ENCODE measurements at places on chromosomes 7 and 10. TPM values are rescaled to one million over a fixed set of nuclear protein-coding genes. Genes with fewer than 3 reads are reported as not detected.

GRCh38 chr7:27866256-27866655, 126.3 kb downstream of the TAX1BP1 start:
- H3K27me3 ChIP-seq = no peaks in the 10 kb centered on the region
- peaks cover 8% of the 10 kb centered on the region for H3K4me1 ChIP-seq
- no peaks in the 10 kb centered on the region for H3K36me3 ChIP-seq
- H3K4me3 ChIP-seq = no peak overlapping the region

SNX10 gene
- 31.6 TPM for total RNA-seq

GRCh38 chr7:84162125-84162524, 32.5 kb downstream of the SEMA3A start:
- no peaks in the 10 kb centered on the region for H3K4me1 ChIP-seq
- H3K27ac ChIP-seq = no peak overlapping the region
- H3K36me3 ChIP-seq = no peaks in the 10 kb centered on the region
- DNase-seq = no peak

GRCh38 chr10:26367771-26368170, 70.4 kb upstream of the APBB1IP start:
- no peaks in the 10 kb centered on the region for H3K4me1 ChIP-seq
- no peak overlapping the region for H3K4me3 ChIP-seq
- H3K27ac ChIP-seq = no peak overlapping the region
- H3K36me3 ChIP-seq = no peaks in the 10 kb centered on the region

TMEM225B gene
- 2.3 TPM for total RNA-seq

- H3K4me1 ChIP-seq = no peaks in the 10 kb centered on the region
- no peak overlapping the region for H3K4me3 ChIP-seq
- H3K36me3 ChIP-seq = no peaks in the 10 kb centered on the region
These were observed 162.2 kb upstream of the TNS3 start for GRCh38 chr7:47743965-47744591.

- no peaks in the 10 kb centered on the region for H3K27me3 ChIP-seq
- no peak overlapping the region for H3K4me3 ChIP-seq
- no peaks in the 10 kb centered on the region for H3K36me3 ChIP-seq
- H3K27ac ChIP-seq = no peak overlapping the region
These were observed 105.0 kb downstream of the DLG5 start for GRCh38 chr10:77821551-77821950.

GRCh38 chr10:129964611-129965424, 744 bp upstream of the EBF3 start:
- H3K4me1 ChIP-seq = peaks cover 12% of the 10 kb centered on the region
- DNase-seq = peak; percentile 44
- peak overlapping the region; percentile 44 for H3K4me3 ChIP-seq

STK17A gene
- total RNA-seq = 106 TPM

SUPV3L1 gene
- 38.3 TPM for total RNA-seq

- DNase-seq = no peak
- peaks cover 66% of the 10 kb centered on the region for H3K4me1 ChIP-seq
- peak overlapping the region; percentile 91 for H3K27ac ChIP-seq
- no peaks in the 10 kb centered on the region for H3K27me3 ChIP-seq
- H3K36me3 ChIP-seq = peaks cover 57% of the 10 kb centered on the region
These were observed 13.4 kb downstream of the HNRNPF start for GRCh38 chr10:43395571-43396060.

DNA sequence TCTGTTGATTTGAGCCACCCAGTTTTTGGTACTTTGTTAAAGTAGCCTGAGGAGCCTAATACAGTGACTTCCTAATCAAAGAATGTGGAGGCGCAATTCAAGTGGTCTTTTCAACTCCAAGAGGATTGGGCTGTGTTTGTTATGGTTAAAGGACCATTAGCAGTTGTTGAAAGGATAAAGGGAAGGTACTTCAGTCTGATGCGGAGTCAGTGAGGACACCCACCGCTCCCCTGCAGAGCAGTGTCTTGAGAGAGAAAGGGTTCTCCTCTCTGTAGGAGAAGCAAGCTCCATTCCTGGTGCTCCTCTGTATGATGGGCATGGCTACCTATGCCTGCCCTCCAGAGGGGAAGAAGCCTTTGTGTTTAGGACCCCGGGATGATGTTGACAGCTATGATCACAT, 590.6 kb upstream of the C7orf33 start:
- no peaks in the 10 kb centered on the region for H3K36me3 ChIP-seq
- no peak overlapping the region for H3K4me3 ChIP-seq
- no peak for DNase-seq
- no peak overlapping the region for H3K27ac ChIP-seq

GRCh38 chr10:55449981-55450380, 649.0 kb upstream of the PCDH15 start:
- H3K27ac ChIP-seq = no peak overlapping the region
- H3K4me1 ChIP-seq = no peaks in the 10 kb centered on the region
- no peak overlapping the region for H3K4me3 ChIP-seq
- no peaks in the 10 kb centered on the region for H3K27me3 ChIP-seq
- DNase-seq = no peak

DNA sequence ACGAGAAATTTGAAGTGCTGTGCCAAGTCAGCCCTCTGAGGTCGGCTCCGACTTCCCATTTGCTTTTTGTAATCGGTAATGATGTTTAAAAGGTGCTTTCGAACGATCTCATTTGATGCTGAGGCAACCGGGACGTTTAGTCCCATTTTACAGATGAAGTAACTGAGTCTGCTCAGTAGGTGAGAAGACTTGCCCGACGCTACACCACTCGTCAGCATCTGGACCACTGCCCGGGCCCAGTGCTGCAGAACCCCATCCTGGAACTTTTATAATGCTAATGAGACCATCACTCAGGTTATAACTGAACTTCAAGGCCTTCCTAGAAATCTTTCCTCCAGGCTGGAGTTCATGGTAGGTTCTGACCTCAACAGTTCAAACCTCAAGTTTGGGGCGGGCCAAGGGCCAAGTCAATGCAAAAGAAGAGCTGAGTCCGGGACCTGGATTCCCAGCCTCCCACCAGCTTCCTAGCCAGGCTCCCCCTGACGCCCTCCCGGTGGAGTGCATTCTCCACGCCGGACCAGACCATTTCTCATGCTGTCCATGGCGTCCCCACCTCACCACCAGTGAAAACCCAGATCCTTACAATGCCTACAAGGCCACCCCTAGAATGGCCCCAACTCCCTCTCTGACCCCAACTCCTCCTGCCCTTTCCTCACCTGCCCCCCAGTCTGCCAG, 699 bp upstream of the PDLIM1 start:
- H3K27me3 ChIP-seq = peaks cover 53% of the 10 kb centered on the region
- H3K4me3 ChIP-seq = peak overlapping the region; percentile 70
- peaks cover 31% of the 10 kb centered on the region for H3K4me1 ChIP-seq

DNA sequence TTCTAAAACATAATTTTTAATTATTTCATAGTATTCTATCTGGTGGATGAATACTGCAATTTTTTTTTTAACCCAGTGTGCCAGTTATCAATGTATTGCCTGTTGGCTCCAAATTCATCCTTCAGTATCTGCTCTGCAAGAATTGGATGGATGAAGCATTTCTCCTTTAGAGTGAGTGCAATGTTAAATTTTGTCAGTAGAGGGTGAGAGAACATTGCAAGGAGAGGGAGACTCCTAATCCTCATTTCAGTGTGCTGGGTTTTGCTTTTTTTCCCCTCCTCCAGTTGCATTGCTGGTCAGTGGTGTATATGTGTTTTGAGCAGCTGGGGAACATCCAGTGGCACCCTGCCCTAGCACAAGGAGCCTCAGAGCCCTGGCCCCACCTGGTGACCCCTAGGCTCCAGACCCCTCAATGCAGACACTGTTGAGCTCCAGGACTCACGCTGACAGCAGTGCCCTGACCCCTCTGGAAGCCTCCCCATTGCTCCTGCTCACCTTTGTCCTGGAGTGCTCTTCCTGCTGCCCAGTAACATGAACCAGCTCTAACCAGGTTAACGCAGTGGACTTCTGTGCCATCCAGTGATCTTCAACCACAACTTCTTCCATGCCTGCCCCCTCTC, 199.4 kb downstream of the USP6NL start:
- peaks cover 12% of the 10 kb centered on the region for H3K4me1 ChIP-seq
- H3K36me3 ChIP-seq = peaks cover 5% of the 10 kb centered on the region

OR2A12 gene
- total RNA-seq = not detected

- no peaks in the 10 kb centered on the region for H3K36me3 ChIP-seq
- H3K27ac ChIP-seq = no peak overlapping the region
- DNase-seq = no peak
- H3K4me1 ChIP-seq = no peaks in the 10 kb centered on the region
- peaks cover 9% of the 10 kb centered on the region for H3K27me3 ChIP-seq
These were observed 113.4 kb upstream of the SVIL start for GRCh38 chr10:29748109-29748650.

GRCh38 chr7:147483634-147484292, 1106.8 kb upstream of the C7orf33 start:
- no peaks in the 10 kb centered on the region for H3K4me1 ChIP-seq
- no peak overlapping the region for H3K27ac ChIP-seq
- H3K36me3 ChIP-seq = no peaks in the 10 kb centered on the region
- H3K27me3 ChIP-seq = no peaks in the 10 kb centered on the region

- H3K27me3 ChIP-seq = no peaks in the 10 kb centered on the region
- peaks cover 11% of the 10 kb centered on the region for H3K36me3 ChIP-seq
- H3K4me3 ChIP-seq = peak overlapping the region; percentile 98
- peak overlapping the region; percentile 96 for H3K27ac ChIP-seq
These were observed 933 bp downstream of the MDFIC start for GRCh38 chr7:114922652-114923402.

- H3K27me3 ChIP-seq = no peaks in the 10 kb centered on the region
- H3K4me3 ChIP-seq = no peak overlapping the region
- no peaks in the 10 kb centered on the region for H3K4me1 ChIP-seq
- no peak for DNase-seq
These were observed 278.8 kb downstream of the DNAJB9 start for GRCh38 chr7:108848486-108848885.

DNA sequence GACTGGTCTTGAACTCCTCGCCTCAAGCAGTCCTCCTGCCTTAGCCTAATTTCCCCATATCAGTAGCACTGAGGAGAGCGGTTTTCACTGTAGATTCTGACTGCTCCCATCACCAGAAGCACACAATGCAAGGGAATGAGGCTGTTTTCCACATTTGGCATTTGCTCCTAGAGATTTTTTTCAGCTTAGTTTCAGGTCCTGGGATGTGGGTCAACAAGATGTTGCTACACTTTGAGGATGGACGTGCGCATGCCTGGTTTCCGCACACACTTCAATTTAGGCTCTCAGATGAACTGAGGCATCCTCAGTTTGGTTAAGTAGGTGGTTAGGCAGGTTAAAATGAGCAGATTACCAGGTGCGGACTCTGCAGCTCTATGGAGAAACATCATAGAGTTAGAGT, 287.1 kb upstream of the LYZL1 start:
- no peak for DNase-seq
- no peak overlapping the region for H3K4me3 ChIP-seq
- H3K27ac ChIP-seq = no peak overlapping the region

DNA sequence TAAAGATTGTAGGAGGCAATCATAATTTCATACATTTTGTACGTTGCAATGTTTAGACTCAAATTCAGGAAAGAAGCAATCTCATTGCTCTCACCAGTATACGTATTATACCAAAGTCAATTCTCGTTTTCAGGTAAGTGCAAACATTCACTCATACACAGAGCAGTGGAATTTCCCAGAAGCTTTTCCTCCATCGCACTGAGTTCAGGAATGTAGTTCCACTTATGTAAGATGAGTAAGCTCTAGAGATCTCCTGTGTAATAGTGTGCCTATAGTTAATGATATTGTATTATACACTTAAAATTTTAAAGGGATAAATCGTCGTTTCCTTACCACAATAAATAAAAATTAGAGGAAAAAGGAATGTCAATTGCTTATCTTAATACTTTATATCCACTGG, 470.8 kb upstream of the KCND2 start:
- no peaks in the 10 kb centered on the region for H3K27me3 ChIP-seq
- H3K36me3 ChIP-seq = no peaks in the 10 kb centered on the region
- H3K4me3 ChIP-seq = no peak overlapping the region
- H3K4me1 ChIP-seq = no peaks in the 10 kb centered on the region
- no peak overlapping the region for H3K27ac ChIP-seq
- DNase-seq = no peak

- no peak overlapping the region for H3K27ac ChIP-seq
- no peak for DNase-seq
- peaks cover 23% of the 10 kb centered on the region for H3K36me3 ChIP-seq
- peaks cover 8% of the 10 kb centered on the region for H3K27me3 ChIP-seq
These were observed 2.5 kb downstream of the PTER start for GRCh38 chr10:16439295-16439694.

DNA sequence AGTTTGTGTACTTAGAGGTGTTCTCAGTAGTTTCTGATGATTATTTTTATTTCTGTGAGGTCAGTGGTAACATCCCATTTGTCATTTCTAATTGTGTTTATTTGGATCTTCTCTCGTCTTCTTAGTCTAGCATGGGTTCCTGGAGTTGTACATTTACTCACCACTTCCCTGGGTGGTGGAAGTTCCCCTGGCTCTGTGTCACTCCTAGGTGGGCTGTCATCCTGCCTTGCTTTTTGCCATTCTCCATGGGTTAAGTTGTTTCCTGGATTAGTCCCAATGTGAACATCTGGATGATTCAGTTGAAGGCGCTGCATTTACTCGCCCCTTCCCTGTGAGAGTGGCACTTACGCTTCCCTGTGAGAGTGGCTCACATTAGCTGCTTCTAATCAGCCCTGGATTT, 48.2 kb downstream of the GSAP start:
- no peaks in the 10 kb centered on the region for H3K4me1 ChIP-seq

GRCh38 chr10:106711313-106711906, 453.1 kb downstream of the SORCS1 start:
- no peak overlapping the region for H3K4me3 ChIP-seq
- H3K27me3 ChIP-seq = no peaks in the 10 kb centered on the region
- no peak overlapping the region for H3K27ac ChIP-seq
- DNase-seq = peak; percentile 41

EGFR gene
- total RNA-seq = not detected

SMO gene
- 0.20 TPM for total RNA-seq

PTPN12 gene
- 24.0 TPM for total RNA-seq

SAMD9L gene
- 107 TPM for total RNA-seq

DNA sequence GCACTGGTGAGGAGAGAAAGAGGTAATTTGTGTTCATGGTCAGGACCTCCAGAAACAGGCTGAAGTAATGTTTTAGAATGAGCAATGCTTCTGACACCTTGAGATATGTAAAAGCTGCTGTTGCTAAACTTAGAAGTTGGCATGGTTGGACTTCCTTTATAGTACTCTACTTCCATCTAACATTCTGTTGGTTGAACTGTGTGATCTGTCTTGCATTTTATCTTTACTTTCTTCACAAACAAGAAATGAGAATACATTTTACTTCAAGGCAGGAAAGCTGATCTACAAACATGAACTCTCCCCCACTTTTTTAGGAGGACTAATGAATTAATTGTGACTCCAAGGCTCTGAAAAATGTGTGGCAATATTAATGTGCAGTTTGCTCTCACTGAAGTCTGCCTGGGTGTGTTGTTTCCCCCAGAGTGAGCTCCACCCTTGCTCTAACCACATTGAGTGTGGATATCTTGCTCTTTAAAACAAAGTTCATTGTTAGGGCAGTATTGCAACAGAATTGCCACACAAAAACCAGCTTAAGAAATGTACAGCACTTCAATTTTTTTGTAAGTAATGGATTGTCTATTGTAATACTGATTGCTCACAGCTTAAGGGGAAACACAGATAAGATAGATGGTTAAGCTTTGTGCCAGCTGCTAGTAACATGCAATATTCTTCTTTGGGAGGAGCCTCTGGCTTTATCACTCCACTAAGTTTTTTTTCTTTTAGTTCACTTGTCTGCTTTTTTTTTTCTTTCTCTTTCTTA, 69.0 kb downstream of the ADD3 start:
- peak overlapping the region; percentile 94 for H3K4me3 ChIP-seq
- peak overlapping the region; percentile 95 for H3K27ac ChIP-seq
- H3K4me1 ChIP-seq = peaks cover 73% of the 10 kb centered on the region

GLI3 gene
- 1.3 TPM for total RNA-seq

All from activated naive CD8-positive, alpha-beta T cell treated with anti-CD3 and anti-CD28 coated beads, Interleukin-2, amount 10 ng/mL, durations not matched to agents 7 days and 5 days (primary cell).